ENCODE measurements at places on chromosomes 1 and 21.

GRCh38 chr1:84103197-84103992 lies 40.7 kb upstream of the PRKACB start:
- no peak for DNase-seq

- no peak for DNase-seq
These were observed 899.7 kb downstream of the ADGRL2 start for GRCh38 chr1:82700476-82700875.

- DNase-seq: no peak
These were observed 18.3 kb downstream of the RCSD1 start for GRCh38 chr1:167648252-167648849.

GRCh38 chr1:109256085-109256484 lies 6.7 kb downstream of the CELSR2 start:
- DNase-seq: no peak
